Stimulated activated CD4-positive, alpha-beta T cell treated with anti-CD3 and anti-CD28 coated beads, TNF-alpha, amount 100 ng/mL, for 48 hours (primary cell): ENCODE measurements at places on chromosomes 5 and 9.

- DNase-seq: no peak
These were observed at the start of gene ADGRV1 for GRCh38 chr5:90558344-90559192. ADGRV1 (plus strand) TSS chr5:90558797; CDS start chr5:90558896, 99 bp downstream.

- DNase-seq: no peak
These were observed at the start of gene STK32A for GRCh38 chr5:147234825-147235635. STK32A (plus strand) TSS chr5:147235026; CDS start chr5:147239635, 4,609 bp downstream.

DNA sequence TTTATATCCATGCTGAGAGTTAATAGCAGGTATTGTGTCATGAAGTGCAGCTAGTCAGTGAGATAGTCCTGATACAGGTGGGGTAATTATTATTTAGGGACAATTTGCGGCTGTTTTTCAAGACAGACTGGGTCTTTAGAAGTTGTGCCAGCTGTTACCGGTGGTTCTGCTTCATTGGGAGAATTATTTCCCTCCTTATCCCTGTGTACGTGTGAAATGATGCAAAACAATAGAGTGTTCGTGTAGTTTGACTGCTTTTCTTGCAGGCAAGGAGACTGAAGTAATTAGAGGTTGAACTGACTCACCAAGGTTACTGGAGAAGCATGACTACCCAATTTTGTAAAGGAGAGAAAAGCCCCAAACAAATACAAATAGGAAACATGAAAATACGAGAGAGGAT is 101.7 kb downstream of the ARRDC3 start:
- no peak for DNase-seq

DNA sequence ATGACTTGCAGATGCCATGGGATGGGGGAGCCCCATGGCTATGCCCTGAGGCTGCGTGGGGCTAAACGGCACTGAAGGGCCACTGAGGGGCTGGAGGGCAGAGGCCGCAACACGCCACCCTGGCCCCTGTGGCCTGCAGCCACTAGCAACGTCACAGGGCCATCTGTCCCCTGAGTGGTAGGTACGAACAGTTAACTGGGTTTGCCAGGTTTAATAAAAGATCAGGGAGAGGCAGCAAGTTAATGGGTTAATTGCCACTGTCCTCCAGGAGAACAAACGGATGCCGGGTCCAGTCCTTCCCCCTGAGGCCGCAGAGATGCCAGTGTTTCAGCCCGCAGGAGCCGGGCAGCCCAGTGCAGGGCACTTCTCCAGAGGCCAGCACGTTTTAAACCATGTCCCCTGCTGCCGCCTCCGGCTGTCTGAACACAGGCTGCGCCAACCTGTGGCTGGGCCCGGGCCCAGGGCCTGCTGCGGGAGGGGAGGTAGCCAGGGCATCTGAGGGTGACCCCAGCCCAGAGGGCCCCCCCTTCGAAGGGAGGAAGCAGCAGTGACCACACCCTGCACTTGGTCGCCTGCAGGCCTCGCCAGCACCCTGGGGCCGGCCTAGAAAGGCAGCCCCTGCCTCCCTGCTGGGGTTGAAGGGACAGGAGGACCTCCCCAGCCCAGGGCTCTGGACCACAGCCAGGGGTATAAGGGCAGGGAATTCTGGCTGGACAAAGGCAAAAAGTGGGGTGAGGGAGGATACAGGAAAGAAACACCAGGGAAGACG is 227.3 kb downstream of the FANCC start:
- no peak for DNase-seq

DNA sequence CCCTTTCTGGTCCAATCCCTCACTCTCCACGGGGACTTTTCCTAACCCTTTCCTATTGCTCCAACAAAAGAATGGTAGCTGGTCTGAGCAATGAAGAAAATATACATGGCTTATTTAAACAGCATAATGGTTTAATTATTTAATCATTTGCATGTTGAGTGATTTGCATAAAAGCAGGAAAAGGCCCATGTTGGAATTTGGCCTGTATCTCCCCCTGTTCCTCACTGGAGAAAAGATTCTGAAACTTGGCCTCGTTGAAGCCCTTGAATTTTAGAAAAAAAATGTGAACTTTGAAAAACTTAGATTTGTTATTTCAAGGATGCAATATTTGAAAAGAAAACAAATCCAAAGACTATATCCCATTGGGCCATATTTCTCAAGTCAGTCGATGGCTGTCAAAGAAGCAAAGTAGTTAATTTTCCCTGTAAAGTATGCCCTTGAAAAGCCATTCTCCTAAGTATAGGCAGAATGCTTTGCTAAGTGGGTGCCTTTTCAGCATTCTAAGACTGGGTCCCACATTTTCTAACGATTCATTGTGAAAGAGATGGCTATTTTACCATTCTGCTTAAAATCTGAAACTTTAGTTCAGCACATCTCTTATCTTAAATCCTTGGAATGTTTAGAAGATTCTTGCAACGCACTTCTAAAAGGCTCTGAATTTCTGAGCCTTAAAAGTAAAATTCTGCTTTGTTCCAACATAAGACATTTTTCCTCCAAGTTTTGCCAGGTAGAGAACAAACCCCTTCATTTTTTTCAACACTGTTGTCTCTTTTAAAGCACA is 428.8 kb downstream of the ARHGEF28 start:
- no peak for DNase-seq

GRCh38 chr5:82720213-82721086 is 356.7 kb downstream of the TMEM167A start:
- no peak for DNase-seq

GRCh38 chr5:126716861-126717260 is 60.1 kb upstream of the LMNB1 start:
- DNase-seq: no peak

- DNase-seq: no peak
These were observed 603 bp downstream of the TMEM268 start for GRCh38 chr9:114611516-114612271.

GRCh38 chr5:2874099-2874498 is 122.6 kb upstream of the IRX2 start:
- no peak for DNase-seq

DNA sequence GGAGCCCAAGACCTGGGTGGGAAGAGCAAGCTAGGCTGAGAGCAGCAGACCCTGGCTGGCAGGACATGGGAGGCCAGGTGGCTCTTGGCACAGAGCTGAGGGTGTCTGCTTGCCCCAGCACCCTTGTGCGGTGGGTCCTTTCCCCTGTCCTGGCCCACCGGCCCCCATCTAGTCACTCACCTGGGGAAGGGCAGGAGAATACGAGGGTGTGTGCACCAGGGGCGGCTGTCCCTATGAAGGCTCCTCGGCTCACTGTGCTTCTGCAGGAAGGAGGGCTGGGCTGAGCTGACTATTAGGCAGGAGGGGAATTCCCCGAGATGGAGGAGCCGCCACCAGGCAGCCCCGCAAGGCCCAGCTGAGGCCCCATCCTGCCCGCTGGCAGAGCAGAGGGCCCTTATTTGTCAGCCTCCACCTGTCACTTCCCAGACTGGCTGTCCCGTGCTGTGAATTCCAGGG is 6.1 kb upstream of the TNIP1 start:
- no peak for DNase-seq

GRCh38 chr5:112366987-112367386 is 52.1 kb downstream of the EPB41L4A start:
- DNase-seq: no peak

DNA sequence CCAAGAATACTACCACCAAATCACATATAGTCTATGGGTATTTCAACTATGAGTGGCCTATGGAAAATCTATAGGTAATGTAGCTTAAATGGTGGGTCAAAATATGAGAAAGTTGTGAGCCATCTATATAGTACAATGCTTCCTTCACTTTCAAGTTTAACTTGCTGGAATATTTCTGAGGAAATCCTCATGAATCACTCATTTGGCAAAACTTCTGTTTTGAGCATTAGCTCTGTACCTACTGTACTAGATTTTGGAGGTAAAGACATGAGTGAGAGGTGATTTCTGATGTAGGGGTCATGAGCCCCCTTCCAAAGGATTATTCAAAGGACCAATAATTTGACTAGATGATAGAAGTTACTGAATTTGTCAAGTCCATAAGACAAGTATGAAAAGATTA is 80.6 kb upstream of the DAB2 start:
- no peak for DNase-seq

DNA sequence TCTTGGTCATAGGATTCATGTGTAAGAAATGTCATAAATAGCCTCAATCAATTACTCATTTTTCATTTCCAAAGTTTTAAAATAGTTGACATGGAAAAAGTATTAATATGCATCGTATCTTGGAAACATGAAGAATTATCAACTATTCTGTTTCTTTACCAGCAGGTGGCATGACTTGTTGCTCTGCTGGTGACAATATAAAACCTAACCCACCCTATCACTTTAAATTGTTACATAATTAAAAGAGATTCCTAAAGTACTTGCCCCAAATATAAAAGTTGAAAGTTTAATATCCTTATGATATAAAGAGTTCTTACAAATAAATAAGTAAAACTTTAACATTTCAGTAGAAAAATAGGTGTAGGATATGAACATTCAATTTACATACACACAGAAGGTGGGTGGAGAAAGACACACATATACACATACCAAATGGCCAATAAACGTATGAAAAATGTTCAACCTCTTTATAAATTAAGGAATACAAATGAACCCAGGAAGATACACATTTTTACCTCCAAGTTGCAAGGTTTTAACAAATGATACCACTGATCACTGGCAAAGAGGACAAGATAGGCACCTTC is 30.6 kb downstream of the MAP1B start:
- DNase-seq: no peak

DNA sequence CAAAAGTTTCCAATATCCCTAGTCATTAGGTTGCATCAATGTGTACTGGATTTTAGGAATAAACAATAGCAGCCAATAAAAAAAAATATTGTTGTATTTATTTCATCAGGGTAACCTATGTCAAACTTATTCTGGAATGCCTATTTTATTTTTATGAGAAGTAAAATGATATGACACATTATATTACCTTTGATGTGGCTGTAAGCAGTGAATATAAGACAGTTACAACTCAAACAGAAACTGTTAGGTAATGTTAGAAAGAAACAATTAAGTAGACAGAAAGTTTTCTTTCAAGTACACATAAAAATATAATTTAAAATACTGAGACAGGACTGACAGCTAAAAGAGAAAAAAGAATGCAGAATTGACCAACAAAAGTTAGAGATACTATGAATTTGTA is 65.5 kb downstream of the GNG10 start:
- no peak for DNase-seq

DNA sequence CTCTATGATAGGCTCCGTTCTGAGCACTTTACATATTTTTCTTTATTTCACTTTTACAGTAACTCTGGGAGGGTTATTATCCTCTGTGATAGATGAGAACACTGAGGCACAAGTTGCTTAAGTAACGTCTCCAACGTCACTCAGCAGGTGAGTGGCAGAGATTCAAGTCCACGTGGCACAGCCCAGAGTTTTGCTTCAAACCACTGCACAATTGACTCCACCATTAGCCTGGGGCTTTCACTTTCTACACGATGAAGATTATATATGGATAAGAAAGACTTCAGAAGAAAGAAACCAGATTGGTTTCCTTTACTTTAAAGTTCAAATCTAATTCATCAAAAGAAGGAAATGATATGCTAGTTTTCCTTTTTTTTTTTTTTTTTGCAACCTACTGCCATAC is 245.9 kb downstream of the SYK start:
- no peak for DNase-seq

GRCh38 chr9:131264231-131264630 is 12.1 kb downstream of the FAM78A start:
- DNase-seq: no peak

GRCh38 chr5:98785244-98785643 is 11.8 kb downstream of the RGMB start:
- DNase-seq: no peak

- DNase-seq: no peak
These were observed 168.4 kb downstream of the MSX2 start for GRCh38 chr5:174892742-174893141.

DNA sequence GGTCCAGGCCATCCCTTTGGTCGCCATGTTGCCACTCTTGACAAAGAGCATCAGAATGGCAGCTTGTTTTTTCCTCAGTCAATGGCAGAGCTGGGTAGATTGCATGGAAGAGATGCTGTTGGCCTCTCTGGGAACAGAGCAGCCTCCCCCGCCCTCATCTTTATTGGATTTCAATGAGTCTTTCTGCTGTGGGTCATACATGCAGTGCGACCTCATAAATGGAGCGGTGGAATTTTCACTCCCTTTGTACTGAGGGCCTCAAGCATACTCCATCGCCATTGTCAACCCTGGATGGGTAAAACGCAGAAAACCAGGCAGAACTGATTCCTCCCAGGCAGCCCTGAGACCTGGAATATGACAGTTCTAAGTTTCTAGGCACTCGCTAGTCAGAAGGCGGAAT is 71.8 kb downstream of the ZNF618 start:
- no peak for DNase-seq

- DNase-seq: no peak
These were observed 73.4 kb downstream of the GABBR2 start for GRCh38 chr9:98635374-98635773.

GRCh38 chr5:88502179-88503040 is 233.8 kb upstream of the TMEM161B start:
- DNase-seq: no peak

DNA sequence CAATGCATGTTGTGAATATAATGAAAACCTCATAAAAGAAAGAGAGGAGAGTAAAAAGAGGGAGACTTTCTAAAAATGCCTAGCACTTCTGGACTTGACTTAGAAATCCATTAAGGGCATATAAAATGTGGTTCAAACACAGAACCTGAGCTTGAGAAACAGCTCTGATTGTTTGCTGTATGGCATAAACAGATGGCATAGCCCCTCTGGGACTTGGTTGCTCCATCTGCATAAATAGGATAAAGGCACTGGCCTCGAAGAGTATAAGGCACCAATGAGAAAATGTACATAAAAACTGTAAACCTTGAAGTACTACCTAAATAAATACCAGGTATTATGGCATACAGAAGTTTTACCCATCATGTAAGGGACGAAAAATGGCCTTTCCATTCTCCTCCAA is 23.8 kb downstream of the MRPS27 start:
- no peak for DNase-seq

DNA sequence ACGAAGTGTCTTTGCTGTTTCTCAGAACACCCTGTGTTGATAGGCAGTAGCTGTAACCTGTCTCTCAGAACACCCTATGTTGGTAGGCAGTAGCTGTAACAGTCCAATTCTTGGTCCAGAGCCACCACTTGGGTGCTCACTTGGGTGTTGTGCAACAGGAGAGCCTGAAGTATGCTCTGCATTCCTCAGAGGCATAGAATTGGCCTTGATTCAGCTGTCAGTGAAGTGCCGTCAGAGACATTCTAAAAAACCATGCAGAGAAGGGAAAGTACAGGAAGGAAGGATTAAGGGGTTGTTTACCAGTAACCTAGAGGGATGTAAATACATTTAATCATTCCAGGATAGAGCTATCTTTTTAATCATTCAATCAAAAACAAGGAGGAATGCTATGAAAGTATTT is 231.2 kb downstream of the ARRDC3 start:
- DNase-seq: no peak

- DNase-seq: no peak
These were observed 71.6 kb upstream of the FRRS1L start for GRCh38 chr9:109238655-109239054.

GRCh38 chr9:80707120-80707519 is 982.2 kb downstream of the TLE1 start:
- no peak for DNase-seq

GRCh38 chr5:148928141-148928540 is 101.7 kb downstream of the ADRB2 start:
- DNase-seq: no peak
